Iris pigment epithelial cell (primary cell): ENCODE measurements at places on chromosomes 1 and 21.
A peak's percentile ranks its signal among the peaks of the same experiment; 100 is the strongest.

GRCh38 chr1:114524944-114525343, 13.9 kb upstream of the TRIM33 start:
- no peak for DNase-seq

- no peak for DNase-seq
Measured at GRCh38 chr1:206883160-206883559, 14.1 kb upstream of the IL24 start.

- DNase-seq = no peak
Measured at GRCh38 chr1:24323281-24323680, 4.1 kb downstream of the GRHL3 start.

GRCh38 chr1:119101563-119101962, 38.9 kb downstream of the WARS2 start:
- DNase-seq = peak; percentile 97

DNA sequence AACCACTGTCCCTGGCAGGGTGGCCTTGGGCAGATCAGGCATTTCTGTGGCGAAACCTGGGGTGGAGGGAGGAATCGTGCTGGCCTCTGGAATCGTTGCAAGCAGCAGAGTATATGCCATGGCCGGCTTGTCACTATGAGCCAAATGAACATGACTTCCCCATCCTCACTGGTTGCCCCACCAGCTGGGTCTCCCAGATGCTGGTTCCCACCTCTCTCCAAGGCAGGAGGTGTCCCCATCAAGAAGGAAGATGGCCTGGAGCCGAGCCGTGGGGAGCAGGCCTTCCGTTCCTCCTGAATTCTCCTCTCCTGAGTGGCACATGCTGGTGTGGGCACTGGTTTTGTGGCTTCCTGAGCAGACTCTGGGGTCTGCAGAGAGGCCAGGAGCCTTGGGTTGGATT, 60.2 kb upstream of the ACTRT2 start:
- no peak for DNase-seq

DNA sequence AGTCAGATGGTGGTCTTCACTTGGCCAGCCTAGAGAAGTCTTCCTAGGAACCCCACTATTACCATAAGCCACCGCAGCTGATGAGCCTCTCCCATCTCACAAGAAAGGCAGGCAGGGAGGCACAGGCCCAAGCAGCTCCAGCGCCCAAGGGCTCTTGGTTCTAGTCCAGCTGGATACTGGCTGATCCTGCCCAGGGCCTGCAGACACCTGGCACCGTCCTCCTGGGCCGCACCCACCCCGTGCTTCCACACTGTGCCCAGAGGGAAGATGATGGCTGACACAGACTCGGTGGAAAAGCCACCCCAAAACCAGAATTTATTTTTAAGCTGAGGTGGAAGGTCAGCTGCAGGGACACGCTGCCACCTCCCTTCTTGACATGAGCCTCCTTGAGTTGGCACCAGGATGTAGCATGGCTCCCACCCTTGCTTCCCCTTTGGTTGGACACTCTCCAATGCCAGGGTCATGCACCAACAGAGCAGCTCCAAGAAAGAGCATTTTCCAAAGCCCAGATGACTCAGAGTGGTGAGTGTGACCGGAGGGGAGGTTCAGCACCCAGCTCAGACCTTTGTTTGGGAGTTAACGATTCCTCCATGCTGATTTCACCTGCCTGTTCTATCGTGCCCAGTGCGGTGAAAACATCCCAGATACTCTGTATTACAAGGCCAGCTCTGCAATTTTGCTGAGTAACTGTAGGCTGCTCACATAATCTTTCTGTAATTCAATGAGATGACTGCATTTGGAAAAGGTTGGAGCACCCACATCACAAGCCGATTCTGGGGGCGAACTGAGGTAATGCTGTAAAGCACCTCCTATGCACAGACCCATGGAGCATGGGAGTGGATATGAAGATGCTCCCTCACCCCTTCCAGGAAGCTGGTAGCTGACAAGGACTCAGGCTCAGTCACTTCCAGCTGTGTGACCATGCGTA, 63.1 kb upstream of the SLC2A1 start:
- no peak for DNase-seq

DNA sequence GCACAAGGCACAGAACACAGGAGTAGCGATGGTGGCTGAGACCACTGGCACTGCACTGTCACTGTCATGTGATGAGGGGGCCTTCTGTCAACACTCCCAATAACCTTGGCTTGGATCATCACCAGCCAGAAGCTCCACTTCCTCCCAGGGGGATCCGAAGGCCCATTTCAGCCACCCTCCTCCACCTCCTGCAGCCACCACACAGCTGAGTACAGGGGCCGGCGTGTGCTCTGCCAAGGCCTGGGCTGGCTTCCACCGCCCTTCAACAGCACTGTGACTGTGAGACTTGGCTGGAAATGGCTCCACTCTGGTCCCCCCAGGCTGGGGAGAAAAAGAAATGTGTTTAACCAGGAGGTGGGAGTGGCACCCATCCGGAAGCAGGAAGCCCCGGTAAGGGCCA, 9.9 kb upstream of the NADK start:
- no peak for DNase-seq

DNA sequence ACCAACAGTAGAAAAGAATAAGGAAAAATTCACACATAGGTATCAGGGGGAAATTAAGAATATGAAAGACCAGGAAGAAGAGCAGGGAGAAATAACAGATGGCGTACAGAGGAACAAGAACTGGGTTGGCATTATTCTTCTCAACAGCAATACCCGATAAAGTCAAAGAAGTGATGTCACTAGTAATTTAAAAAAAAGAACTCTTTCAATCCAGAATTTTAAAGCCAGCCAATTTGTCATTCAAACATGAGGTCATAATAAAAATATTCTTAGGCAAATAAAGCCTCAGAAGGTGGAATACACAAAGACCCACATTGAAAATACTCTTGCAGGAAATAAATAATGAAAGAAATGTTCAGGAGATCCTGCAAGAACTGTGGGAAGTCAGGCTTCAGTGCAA, 8.8 kb downstream of the NCMAP start:
- DNase-seq = no peak

DNA sequence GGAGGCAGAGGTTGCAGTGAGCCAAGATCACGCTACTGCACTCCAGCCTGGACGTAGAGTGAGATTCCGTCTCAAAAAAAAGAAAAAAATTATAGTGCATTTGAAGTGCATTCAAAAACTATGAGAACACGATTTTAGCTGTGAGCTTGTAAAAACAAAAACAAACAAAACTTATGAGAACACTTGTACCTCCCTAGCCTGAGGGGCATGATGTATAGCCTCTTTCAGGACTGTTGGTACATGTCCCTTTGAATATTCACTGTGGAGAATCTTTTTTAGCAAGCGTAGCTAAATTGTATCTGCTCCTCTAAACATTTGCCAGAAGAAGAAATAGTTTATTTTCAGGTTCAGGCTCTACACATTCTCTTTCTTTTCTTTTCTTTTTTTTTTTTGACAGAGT, 9.5 kb upstream of the DEGS1 start:
- no peak for DNase-seq

DNA sequence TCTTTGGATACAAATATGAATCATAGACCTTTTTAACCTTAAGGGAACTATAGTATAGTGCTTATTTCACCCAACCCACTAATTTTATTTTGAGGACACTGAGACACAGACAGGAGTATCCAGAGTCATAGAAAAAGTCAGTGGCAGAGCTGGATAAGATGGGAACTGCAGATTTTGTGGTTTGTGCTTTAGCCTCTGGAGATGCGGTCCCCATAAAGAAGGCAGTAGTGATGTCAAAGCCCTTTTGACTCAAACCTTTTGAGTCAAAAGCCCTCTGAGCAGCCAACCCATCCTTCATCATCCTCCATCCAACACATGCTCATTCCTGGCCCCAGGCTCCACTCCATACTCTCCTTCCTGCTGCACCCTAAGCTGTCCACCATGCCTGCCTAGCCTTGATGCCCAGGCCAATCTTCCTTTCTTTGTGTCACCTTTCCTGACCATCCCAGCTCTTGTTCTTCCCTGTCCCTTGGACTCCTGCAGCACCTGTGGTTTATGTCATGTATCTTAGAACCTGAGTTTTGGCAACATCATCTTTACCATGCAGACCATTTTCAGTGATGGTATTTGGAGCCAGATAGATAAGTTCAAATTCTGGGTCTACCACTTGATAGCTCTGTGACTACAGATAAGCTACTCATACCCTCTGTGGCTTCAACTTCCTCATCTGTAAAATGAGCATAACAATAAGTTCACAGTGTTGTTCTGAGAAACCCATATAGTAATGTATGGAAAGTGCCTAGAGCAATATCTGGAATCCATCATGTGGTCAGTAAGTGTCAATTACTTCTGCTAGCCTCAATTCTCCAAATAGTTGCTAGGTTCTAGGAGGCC, 20.1 kb downstream of the SLAMF1 start:
- no peak for DNase-seq

GRCh38 chr1:22231995-22232690, 89.2 kb upstream of the WNT4 start:
- no peak for DNase-seq

- no peak for DNase-seq
Measured at GRCh38 chr1:53507116-53507820, 48.1 kb downstream of the DMRTB1 start.

- DNase-seq = no peak
Measured at GRCh38 chr1:104406728-104407127, 657.0 kb downstream of the AMY1C start.

DNA sequence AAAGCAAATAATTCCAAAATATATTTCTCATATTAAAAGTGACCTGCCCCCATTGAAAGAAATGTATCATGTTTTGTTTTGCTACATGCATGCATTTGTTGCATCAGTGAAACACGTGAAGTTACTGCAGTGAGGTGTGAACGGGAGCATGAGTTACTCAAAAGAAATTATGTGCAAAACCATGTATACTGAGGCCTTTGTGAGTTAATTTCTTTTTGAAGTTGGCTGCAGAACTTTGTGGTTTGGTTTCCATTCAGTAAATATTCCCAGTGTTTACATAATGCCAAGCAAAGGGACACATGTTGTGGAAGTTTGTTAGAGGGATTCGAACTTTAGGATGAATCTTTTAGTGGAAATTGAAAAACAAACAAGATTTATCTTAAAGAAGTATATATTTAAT, 619.4 kb upstream of the ADAMTS5 start:
- DNase-seq = no peak

- DNase-seq = no peak
Measured at GRCh38 chr1:7719468-7720094, 51.5 kb upstream of the VAMP3 start.

GRCh38 chr1:171841050-171841910, at the start of gene DNM3:
TSS of gene DNM3 (plus strand) at chr1:171841498. CDS start at chr1:171841657, 159 bp downstream.
- DNase-seq = peak; percentile 54

DNA sequence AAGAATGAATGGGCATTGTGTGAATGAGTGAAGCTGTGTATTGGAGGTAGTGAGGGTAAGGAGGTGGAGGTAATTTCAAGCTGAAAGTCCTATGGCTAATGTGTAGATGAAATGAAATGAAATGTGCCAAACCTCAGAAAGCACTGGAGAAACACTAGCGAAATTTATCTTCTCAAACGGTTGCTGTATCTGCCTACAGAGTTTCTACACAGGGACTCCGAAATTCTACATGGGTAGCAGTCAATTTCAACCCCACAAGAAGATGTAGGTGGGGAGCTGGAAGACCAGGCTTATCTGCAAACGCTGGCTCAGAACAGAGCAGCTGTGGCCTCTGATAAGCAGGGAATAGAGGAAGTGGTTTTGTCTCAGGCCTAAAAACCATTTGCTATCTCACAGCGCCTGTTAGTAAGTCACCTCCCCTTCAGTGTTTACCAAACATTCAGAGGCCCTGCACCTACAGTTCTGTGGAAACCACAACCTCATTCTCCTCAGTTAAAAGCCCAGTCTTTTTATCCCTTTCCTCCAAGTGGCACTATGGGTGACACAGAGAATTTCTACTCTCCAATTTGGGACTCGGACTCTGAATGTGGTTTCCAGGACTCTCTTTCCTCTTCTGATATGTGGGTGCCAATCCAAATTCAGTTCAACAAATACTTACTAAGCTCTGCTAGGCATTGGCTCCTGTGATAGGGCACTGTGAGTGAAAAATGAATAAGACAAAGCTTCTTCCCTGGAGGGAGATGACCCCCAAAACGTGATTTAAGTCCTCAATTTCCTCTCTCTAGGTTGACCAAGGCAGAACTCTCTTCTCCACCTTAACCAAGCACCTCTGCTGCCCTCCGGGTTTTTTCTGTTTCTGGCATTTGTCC, 17.2 kb upstream of the SLAMF6 start:
- DNase-seq = no peak

DNA sequence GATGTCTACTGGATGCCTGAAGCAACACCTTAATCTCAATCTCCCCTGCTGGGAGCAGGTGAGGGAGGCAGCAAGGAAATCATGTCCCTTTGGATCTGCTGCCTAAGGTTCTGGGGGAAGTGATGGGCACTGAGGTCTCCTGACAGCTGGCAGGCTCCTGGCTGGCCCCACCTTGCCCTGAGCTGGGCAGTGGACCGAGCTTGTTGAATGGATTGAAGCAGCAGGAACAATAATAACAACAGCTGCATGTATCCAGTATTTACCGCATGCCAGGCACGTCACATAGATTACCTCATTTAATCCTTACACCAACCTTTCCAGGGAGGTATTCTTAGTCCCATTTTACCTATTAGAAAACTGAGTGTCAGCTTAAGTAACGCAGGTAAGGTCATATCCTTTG, 133.9 kb downstream of the PLXNA2 start:
- no peak for DNase-seq

- no peak for DNase-seq
Measured at GRCh38 chr1:111214884-111215283, 12.6 kb upstream of the CHI3L2 start.

- DNase-seq = no peak
Measured at GRCh38 chr1:21871943-21872342, 59.9 kb downstream of the LDLRAD2 start.

DNA sequence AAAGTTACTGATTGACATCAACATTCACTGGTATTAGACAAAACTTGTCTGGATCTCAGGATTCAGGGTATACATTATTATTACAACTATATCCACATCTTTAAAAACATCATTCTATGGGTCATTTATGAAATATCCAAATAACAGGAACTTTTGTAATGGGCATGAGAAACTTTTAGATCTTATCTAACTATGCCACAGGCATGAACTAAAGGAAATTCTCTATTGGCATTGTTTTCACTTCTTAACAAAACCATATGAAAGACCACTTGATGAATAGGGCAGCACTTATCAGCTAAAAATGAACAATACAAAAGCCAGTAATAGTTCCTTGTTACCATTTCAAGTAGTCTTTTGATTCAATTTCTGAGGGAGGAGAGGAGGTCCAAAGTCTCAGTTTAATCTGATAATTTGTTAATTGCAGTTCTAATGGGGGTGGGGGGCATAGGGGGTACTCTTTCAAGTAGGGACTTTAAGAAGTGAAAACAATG, 30.8 kb upstream of the CPLANE2 start:
- no peak for DNase-seq

DNA sequence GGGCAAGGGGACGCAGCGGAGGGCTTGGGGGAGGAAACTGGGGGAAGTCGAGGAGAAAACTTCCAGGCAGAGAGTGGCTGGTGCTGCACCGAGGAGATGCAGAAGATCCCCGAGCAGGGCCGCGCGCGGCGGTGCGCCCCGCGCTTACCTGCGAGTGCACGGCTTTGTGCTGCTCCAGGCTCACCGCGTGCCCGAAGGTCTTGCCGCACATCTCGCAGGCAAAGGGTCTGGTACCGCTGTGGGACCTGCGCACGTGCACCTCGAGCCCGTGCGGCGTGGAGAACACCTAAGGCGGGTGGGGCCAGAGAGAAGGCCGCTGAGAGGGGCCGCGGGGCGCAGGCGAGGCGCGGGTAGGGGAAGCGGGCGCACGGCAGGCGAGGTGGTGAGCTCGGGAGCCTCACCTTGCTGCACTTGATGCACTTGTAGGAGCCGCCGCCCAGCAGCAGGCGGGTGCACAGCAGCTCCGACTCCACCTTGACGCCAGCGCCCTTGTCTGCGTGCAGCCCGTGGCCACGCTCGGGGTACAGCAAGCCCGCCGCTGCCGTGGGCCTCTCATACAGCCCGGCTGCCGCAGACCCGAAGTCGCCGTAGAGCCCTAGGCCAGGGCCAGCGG, 6.4 kb downstream of the GFI1 start:
- no peak for DNase-seq
